ENCODE measurements at places on chromosomes 7 and 10. TPM values are rescaled to one million over a fixed set of nuclear protein-coding genes. Genes with fewer than 3 reads are reported as not detected.

Gene ZNF777
- total RNA-seq = 5.4 TPM

Gene RBP3
- total RNA-seq = not detected

DNA sequence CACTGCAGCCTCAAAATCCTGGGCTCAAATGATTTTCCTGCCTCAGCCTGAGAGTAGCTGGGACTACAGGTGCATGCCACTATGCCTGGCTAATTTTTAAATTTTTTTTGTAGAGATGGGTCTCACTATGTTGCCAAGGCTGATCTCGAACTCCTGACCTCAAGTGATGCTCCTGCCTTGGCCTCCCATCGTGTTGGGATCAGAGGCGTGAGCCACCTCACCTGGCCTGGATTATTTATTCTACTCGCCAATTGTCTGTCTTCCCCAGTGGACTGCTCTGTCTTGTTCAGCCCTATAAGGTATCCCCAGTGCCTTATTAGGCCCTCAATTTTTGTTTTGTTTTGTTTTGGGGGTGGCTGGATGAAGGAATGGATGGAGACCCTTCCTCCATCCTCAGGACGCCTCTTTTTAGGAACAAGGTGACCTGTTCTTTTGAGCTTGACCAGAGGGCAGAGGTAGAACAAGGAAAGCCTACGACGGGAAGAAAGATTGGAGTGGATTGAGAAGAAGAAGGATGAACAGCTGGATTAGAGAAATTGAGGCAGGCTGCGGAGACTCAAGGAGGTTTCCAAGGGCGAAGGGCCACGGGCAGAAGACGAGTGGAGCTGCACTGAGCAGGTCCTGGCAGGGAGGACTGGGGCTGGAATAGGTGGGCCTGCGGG, 541 bp upstream of the DENND10 start:
- no peak for DNase-seq

GRCh38 chr10:83991986-83992753, 147.1 kb upstream of the GHITM start:
- DNase-seq = peak; percentile 65

DNA sequence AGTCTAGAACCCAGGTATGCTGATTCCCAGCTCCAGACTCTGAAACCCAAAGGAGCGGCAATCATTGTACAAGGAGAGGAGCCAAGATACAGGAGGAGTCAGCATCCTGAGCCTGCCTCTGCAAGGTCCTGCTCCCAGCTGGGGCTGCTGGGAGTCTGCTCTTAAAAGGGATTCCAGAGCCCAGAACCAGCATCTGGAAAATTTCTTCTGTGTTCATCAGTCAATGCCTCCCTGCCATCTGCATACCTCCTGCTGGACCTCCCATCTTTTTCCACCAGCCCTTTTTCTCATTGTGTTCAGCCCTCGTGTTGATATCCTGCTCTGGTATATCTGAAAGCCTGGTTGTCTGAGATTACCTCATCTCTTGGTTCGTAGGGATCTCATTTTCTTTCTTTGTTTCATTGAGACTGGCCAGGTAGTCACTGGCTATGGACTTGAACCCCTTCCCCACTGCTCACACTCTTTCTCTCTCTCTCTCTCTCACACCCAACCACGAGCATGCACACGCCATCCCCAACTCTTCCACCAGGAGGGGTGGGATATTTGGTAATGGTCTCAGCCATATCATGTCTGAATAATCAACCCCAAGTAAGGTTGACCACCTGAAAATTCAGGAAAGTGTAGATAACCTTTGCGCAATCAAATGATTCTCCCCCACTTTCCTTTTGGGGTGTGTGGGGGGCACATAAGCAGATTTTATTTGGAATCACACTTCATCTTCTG, 608.8 kb downstream of the LRMDA start:
- DNase-seq = no peak

DNA sequence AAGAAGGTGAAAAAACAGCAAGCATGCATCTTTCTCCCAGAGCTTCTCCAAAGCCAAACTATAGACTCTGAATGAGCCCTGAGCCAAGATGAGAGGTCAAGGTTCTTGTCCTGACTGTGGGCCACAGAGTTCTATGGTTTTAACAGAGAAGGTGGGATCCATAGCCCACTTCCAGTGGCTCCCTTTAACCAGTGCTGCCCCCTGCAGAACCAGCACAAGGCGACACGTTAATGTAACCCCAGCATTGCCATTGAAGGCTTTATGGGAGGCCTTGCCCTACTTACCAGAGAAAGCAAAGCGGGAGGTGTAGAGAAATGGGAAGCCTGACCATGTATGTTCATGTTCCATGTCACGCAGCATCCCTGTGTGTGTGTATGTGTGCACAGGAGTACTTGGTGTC, 243.6 kb downstream of the PRPF18 start:
- DNase-seq = no peak

DNA sequence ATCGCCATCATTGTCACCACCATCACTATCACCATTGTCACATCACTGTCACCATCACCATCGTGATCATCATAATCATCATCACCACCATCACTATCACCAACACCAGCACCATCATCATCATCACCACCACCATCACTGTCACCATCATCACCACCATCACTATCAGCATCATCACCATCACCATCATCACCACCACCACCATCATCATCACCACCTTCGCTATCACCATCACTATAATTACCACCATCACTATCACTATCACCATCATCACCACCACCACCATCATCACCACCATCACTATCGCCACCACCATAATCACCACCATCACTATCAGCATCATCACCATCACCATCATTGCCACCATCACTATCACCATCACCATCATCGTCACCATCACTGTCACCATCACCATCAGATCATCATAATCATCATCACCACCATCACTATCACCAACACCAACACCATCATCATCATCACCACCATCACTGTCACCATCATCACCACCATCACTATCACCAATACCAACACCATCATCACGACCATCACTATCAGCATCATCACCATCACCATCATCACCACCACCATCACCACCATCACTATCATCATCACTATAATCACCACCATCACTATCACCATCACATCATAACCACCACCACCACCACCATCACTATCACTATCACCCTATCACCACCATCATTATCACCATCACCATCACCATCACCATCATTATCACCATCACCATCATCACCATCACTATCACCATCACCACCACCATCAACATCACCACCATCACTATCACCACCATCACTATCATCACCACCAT, 6.0 kb upstream of the GNA12 start:
- DNase-seq = no peak

GRCh38 chr10:35606430-35606829, 1.3 kb downstream of the GJD4 start:
- DNase-seq = peak; percentile 1

- no peak for DNase-seq
Measured at GRCh38 chr7:135798095-135798494, 49.5 kb upstream of the FAM180A start.

Data from SK-MEL-5 (cell line).